ENCODE measurements at places on chromosomes 7 and 10.

DNA sequence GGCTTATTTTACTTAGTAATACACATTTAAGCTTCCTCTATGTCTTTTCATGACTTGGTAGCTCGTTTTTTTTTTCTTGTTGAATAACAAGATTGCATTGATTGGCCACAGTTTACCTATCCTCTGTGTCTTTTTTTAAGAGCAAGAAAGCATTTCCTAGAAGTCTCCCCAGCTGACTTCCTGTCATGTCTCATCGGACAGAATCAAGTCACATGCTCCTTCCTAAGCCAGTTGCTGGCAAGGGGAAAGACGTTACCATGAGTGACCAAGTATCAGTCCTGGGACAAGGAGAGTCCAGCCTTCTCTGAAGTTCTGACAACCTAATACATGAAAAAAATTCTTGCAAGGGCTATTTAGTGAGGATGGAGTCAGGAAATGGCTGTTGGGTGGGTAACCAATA, 24.9 kb upstream of the SFRP5 start:
- H3K4me3 ChIP-seq: no peak overlapping the region
- H3K36me3 ChIP-seq: no peaks in the 10 kb centered on the region
- DNase-seq: no peak
- peaks cover 13% of the 10 kb centered on the region for H3K27me3 ChIP-seq
- H3K27ac ChIP-seq: no peak overlapping the region
- H3K4me1 ChIP-seq: no peaks in the 10 kb centered on the region

DNA sequence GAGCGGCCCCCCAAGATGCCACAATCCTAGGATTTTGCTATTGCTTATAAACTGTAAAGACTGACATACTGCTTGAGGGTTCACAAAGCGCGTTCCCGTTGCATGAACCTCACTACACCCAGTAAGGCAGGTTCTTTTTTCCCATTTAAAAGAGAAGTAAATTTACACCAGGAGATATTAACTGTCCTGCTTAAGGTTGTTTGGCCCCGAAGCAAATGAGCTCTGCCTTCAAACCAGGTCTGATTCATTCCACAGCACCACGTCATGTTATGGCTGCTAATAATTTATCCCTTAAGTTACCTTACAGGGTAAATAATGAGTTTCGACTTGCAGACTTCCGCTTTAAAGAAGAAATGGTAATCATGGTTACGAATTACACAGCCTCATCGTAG, 559 bp upstream of the FKBP14 start:
- DNase-seq: peak; percentile 57
- H3K27me3 ChIP-seq: no peaks in the 10 kb centered on the region
- H3K4me1 ChIP-seq: no peaks in the 10 kb centered on the region
- peak overlapping the region; percentile 61 for H3K27ac ChIP-seq
- peaks cover 2% of the 10 kb centered on the region for H3K36me3 ChIP-seq

- no peaks in the 10 kb centered on the region for H3K36me3 ChIP-seq
- H3K27ac ChIP-seq: no peak overlapping the region
- H3K4me1 ChIP-seq: no peaks in the 10 kb centered on the region
- no peaks in the 10 kb centered on the region for H3K27me3 ChIP-seq
- H3K4me3 ChIP-seq: no peak overlapping the region
Measured at GRCh38 chr7:96538632-96539031, 171.0 kb downstream of the SEM1 start.

- H3K4me1 ChIP-seq: no peaks in the 10 kb centered on the region
- H3K27me3 ChIP-seq: peaks cover 15% of the 10 kb centered on the region
- no peak for DNase-seq
- no peak overlapping the region for H3K4me3 ChIP-seq
Measured at GRCh38 chr10:100304414-100304813, 17.9 kb upstream of the BLOC1S2 start.

DNA sequence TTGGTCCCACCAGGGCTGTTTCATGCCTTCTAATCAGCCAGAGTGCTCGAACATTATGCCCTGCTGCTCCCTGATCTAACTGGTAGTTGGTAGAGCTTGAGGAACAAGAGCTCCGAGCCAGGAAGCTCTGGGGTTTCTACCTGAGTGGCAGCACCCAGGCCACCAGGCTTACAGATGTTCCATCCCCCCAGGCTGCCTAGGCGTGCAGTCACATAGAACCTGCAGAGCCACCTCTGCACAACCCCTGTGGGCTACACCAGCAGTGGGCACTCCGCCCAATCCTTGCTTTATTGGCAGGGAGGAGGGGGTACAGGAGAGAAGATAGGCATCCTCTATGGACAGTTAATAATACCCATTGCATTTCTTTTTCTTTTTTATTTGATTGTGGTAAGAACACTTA, 21.8 kb downstream of the MAP3K8 start:
- H3K27me3 ChIP-seq: no peaks in the 10 kb centered on the region
- H3K36me3 ChIP-seq: peaks cover 29% of the 10 kb centered on the region
- no peak overlapping the region for H3K4me3 ChIP-seq
- H3K4me1 ChIP-seq: peaks cover 18% of the 10 kb centered on the region
- no peak for DNase-seq

DNA sequence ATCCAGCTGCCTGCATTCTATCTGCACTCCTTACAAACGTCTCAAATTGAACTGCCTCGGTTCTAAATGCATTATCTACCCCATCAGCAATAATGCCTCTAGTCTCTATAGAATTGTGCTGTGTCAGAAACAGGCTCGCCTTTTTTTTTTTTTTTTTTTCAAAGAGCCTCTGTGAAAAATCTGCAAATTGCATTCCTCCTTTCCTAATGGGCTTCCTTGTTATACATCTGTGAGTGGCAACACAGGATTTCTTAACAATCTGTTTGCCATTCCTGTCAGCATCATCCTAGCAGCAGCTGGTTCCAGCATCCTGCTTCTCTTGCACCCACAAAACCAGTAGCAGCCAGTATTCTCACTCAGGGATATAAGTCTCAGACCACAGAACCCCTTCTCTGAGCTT, 413.5 kb upstream of the SEMA3D start:
- no peak overlapping the region for H3K27ac ChIP-seq
- peak; percentile 20 for DNase-seq
- no peaks in the 10 kb centered on the region for H3K4me1 ChIP-seq
- no peaks in the 10 kb centered on the region for H3K27me3 ChIP-seq
- no peaks in the 10 kb centered on the region for H3K36me3 ChIP-seq
- no peak overlapping the region for H3K4me3 ChIP-seq

DNA sequence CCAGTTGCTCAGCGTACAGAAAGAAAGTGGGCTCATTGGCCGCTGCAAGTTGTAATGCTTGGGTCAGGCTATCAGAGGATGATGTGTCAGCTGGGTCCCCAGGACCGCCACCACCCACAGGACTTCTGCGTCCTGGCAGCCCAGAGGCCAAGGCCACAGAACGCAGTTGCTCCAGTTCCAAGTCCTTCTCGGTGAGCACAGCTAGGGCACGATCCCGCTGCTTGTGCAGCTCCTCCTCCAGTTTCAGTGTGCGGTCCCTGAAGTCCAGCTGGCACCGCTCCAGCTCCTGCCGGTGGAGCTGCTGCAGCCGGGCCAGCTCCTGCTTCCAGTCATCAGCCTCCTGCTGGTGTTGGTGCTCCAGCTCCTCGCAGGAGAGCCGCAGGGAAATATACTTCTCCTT, 3.0 kb downstream of the GCC1 start:
- H3K4me3 ChIP-seq: no peak overlapping the region
